ENCODE measurements at places on chromosomes 4 and X.

GRCh38 chr4:59537246-59537886, 1662.8 kb upstream of the ADGRL3 start:
- DNase-seq: no peak

GRCh38 chr4:141002323-141002805, 130.9 kb downstream of the RNF150 start:
- DNase-seq: no peak

DNA sequence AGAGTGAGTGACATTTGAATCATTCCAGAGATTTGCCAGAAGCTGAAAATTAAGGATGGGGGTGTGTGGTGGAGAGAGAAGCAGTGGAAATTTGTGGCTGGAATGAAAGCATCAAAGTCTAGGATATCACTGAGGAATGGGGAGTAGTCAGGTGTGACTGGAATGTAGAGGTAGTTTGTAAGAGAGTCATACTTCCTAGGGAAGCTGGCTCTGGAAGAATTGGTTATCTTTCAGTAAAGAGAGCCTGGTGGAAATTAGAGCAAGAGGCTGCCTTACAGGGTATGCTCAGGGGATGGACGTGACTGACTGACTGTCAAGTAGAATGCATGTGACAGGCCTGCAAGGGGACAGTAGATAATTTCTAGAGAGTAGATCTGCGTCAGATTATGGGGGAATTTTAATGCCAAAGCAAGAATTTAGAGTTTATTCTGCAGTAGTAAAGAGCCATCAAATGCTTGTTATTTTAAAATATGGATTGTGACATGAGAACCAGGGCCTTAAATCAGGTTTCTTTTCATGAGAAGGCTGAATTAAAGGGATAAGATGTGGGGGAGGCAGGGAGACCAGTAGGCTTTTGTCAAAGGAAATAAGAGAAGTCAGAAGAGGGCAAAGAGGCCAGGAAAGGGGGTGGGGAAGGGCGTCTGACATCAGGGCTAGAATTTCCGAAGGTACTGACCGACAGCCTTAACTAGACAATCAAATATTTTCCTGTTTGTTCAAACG, 109.9 kb downstream of the AFF1 start:
- DNase-seq: peak; percentile 75

GRCh38 chrX:151873096-151873495, 39.6 kb upstream of the MAGEA4 start:
- DNase-seq: no peak

DNA sequence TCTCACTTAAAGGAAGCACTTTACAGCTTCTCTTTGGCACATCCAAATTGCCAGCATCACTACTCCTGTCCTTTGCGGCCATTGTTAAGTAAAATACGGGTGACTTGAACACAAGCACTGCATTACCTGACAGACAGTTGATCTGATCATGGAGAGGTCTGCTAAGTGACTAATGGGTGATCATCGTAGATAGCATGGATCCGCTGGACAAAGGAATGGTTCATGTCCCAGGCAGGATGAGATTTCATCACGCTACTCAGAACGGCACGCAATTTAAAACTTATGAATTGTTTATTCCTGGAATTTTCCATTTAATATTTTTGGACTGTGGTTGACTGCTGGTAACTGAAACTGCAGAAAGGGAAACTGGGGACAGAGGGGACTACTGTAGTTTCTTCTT, 94.1 kb downstream of the NEUROG2 start:
- DNase-seq: no peak

- no peak for DNase-seq
These were observed 68.6 kb downstream of the CAMK2D start for GRCh38 chr4:113692809-113693411.

DNA sequence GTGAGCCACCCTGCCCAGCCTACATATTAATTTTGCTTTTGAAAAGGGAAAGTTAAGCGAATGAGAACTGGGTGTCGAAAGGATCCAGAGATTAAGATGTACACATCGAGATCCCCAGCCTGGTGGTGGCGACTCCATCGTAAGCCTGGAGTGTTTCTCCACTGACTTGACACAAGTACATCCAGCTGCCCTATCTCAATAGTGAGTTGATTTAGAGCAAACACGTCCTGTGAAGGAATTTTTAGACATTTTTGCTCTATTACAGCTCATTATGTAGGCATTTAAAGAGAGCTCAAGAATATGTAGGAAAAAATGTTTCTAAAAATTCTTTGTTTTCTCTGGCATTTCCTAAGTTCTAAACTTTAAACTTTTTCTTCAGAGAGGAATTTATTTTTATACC, 11.7 kb upstream of the CLDN34 start:
- DNase-seq: no peak

- DNase-seq: no peak
These were observed 99.5 kb downstream of the ZNF827 start for GRCh38 chr4:145839151-145839550.

- DNase-seq: no peak
These were observed 101.5 kb downstream of the CCDC160 start for GRCh38 chrX:134338527-134338926.

GRCh38 chr4:1251773-1252066, 2.8 kb upstream of the CTBP1 start:
- no peak for DNase-seq

DNA sequence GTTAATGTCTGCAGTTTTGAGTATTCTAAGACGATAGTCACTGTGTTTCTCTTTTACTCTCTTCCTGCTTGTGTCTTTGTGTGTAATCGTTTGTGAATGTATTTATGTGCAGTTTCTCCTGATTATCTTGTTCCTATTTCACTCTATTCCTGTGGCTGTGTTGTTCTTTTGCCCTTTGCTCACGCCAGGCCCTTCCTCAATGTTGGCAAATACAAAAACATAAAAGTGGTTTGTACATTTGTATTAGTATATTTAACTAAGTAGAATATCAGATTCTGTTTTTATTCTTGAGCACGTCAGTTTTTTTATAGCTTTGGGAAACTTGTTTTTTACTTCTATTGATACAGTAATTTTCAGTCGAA, 107.6 kb upstream of the BMPR1B start:
- no peak for DNase-seq

- DNase-seq: peak; percentile 88
These were observed 17.3 kb downstream of the TBC1D14 start for GRCh38 chr4:6926681-6927478.

DNA sequence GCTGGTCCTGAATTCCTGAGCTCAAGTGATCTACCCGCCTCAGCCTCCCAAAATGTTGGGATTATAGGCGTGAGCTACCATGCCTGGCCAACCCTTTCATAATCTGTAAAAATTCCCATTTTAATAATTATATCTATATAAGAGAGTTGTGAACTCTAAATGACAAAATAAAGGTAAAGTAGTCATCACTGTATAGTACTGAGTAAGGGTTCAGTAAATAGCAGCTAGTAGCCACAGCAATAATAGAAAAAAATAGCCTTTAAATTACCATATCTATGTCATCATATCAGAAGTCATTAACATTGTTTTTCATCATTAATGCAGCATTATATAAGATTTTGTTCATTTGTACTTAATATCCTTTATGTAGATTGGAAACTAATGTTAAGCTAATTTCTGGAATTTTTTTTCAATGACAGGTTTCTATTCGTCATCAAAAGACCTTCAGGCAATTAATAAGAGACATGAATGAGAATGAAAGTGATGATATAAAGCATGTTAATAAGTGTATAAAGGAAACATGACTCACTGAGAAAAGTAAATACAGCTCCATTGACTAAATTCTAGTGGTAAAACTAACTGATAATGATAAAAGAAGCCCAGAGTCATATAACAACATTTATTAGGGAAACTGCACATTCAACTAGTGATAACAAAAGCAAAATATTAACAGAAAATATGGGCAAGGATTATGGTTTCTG, 85.9 kb upstream of the UGT8 start:
- no peak for DNase-seq

DNA sequence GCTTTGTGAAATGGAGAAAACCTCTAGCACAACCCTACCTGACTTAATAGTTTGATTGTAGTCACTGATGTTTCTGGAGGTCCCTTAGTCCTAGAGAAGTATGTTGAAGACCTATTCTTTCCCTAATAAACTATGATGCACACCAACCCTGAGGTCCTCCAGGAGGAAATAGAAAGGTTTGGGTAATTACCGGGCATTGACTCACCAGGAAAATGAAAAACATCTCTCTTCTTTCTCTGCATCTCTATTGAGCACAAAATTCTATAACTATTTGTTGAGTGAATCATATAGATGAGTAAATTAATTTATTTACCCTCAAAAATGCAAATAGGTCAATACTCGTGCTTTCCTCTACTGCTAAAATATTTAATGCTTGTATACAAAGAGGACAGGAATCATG, 582.4 kb upstream of the FAM241A start:
- DNase-seq: no peak

DNA sequence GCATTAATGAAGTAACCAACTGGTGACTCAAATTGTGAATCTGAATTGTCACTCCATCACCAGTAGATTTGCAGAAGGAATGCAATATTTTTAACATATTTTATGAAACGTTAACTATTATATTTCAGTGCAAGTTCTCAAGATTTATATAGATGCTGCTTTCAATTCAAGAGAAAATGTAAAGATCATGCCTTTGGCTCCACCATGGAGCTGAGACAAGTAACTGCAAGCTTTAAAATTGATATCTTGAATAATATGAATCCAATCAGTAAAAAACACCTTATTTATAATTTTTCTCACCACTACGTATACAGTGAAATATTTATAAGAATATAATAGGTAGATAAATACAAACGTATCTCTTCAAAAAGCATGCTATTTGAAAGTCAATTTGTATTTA, 27.8 kb upstream of the GALNTL6 start:
- no peak for DNase-seq

DNA sequence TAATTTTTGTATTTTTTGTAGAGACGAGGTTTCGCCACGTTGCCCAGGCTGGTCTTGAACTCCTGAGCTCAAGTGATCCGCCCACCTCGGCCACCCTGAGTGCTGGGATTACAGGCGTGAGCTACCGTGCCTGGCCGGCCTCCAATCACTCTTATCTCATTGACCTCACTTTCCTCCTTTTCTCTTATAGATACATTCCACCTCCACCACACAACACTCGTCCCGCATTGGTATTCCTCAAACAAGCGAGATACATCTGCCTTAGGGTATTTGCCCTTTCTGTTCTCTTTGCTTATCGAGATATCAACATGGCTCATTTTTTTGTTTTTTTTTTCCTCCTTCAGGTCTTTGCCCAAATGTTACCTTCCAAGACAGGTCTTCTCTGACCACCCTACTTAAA, 1.8 kb upstream of the PRPS1 start:
- no peak for DNase-seq

DNA sequence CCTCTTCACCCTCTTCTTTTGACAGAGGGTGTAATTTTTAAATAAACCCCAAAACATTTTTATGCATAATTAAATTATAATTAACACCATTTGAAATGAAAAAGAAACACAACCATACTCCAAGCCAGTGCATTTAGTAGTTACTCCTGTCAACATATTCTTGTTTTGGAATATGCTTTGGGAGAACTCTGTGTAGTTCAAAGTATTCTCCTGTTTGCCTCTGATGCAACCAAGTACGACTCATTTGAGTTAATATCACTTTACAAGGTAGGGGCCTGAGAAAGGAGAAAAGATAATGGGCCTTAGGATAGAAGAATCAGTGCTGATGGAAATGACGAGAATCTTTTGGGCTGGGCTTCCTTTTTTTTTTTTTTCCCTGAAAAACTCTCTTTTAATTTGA, 2.7 kb downstream of the PTPN13 start:
- no peak for DNase-seq

DNA sequence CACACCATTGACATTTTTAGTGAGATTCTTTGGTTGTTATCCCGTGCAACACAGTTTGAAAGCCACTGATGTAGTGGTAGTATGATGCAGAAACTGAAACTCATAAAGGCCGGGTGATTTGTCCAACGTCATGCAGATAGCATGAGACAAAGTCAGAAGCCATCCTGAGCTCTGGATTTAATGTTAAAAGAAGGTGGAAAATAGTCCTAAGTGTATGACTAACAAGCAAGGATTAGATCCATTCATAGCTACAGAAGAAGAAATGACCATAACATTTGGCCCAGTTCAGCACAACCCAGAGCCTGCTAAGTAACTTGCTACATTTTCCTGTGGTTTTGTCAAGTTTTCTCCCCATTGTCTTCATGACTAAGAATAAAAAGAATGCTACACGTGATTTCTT, 142.4 kb downstream of the AMELX start:
- DNase-seq: no peak

All from Caki2 (cell line).